ENCODE measurements at places on chromosomes 7 and 10. TPM values are rescaled to one million over a fixed set of nuclear protein-coding genes. Genes with fewer than 3 reads are reported as not detected.

DNA sequence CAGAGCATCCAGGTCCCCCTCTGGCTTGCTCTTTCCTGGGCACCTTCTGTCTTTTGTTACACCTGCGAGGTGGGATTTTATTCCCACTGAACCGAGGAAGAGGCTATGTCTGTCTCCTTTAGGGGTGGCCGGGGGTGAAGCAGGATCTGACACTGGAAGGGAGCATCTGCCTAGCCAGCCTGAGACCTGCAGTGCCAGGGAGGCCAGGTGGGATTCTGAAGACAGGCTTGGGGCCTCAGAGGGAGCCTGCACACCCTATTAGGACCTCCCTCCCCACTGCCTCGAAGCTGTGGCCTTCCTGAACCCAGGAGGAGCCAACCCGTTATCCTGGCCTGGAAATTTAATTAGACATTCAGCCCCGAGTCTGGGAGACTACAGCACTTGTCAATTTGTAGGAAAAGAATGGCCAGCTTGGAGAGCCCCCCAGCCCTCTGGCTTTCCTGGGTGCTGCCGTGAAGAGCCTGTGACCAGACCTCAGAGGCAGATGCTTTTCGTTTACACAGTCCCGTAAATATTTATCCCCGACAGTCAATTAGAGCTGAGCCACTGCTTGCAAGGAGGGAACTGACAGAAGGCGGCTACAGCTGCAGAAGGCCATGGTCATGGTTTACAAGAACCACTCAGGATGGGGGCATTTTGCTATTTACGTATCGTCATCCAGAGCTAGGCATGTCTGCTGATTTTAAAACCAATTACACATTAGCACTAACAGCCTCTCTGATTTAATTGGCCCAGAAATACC, 19.7 kb downstream of the CHAT start:
- DNase-seq, result no peak

DNA sequence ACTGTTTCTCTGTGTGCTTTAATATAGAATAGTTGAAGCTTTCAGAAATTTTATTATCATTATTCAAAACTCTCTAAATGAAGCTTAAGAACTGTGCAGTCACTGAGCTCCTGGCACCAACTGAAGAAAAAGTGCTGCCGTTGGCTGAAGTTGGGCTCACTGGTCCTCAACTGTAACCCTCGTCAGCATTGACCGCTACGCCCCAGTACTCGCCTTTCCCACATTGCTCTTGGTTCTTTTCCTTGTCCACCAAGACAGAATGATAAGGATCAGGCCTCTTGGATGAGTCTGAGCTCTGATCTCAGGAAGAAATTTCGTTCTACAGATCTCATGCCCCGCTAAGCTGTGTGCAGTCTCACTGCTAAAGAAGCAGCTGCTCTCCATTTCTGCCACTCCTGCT, 7.9 kb upstream of the TAF3 start:
- no peak for DNase-seq

DNA sequence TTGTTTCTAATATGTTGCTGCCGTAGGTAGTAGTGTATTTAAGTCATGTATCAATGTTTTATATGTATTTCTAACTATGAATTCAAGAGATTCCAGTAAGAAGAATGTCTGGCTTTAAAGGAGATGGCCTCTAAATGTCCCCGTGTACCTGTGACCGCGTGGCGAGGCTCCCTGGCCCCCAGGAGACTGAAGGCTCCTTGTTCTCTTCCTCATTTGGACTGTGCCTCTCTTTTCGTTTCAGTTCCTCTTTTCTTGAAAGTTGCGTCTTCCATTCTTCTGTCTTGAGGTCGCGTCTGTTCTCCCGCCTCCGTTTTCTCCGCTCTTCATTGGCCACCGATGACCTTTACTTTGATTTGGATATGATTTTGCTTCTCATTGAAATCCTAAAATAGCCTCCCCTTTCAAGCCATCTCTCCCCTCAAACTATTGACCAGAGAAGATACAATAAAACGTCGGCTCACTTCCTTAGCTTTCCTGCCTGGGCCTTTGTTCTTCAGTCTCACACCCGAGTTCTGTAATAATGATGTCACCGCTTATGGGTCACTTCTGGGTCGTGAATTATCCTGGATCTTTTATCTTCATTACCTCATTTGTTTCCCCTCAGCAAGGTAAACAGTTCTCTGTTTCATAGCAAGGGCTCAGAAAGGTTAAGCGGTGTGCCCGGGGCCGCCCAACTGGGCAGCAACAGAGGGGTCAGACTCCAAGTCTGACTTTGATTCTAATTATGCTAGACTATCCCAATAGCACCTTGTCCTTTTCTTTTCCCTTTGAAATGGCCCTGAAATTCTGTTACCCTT, 28.7 kb downstream of the WIPI2 start:
- no peak for DNase-seq

DNA sequence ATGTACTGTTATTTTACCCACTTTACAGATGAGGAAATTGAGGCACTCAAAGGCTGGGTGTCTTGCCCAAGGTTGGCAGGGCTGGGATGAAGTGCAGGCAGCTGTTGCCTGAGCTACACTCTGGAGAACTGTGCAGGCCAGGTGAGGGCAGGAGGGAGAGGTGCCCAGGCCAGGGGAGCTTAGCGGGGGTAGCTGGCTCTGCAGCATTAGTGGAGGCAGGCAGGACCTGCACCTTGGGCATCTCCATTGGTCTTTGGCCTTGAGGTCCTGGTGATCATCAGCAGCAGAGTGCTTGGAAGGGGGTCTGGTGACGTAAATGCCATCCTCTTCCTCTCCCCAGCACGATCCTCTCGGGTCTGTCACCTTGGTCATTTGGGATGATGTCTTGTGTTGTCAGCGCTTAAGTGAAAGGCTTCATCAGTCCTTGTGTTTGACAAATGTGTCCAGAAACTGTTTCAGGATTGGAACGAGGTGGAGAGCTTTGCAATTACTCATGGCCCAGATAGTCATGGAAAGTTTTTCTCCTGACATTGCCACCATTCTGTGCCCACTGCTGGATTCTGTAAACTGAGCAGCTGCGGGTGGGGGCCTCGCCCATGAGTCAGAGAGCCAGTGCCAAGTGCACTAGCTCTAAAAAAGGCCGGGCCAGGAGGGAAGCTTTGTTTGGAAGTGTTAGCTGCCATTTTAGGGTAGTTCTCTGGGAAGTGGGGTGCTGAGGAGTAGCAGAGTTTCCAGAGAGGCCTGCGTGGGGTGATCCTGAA, 47.6 kb downstream of the TSPAN15 start:
- DNase-seq, result peak; percentile 21

The PPP1R9A gene
- total RNA-seq, result 1.2 TPM

The EPO gene
- total RNA-seq, result 6.4 TPM

- DNase-seq, result no peak
Measured at GRCh38 chr10:99325281-99325680, 3.9 kb upstream of the CNNM1 start.

The AKR1C1 gene
- 379 TPM for total RNA-seq

The ERVW-1 gene
- total RNA-seq, result not detected

GRCh38 chr7:33757563-33758165, 147.7 kb upstream of the BMPER start:
- DNase-seq, result no peak

The AKR1D1 gene
- total RNA-seq, result 206 TPM

DNA sequence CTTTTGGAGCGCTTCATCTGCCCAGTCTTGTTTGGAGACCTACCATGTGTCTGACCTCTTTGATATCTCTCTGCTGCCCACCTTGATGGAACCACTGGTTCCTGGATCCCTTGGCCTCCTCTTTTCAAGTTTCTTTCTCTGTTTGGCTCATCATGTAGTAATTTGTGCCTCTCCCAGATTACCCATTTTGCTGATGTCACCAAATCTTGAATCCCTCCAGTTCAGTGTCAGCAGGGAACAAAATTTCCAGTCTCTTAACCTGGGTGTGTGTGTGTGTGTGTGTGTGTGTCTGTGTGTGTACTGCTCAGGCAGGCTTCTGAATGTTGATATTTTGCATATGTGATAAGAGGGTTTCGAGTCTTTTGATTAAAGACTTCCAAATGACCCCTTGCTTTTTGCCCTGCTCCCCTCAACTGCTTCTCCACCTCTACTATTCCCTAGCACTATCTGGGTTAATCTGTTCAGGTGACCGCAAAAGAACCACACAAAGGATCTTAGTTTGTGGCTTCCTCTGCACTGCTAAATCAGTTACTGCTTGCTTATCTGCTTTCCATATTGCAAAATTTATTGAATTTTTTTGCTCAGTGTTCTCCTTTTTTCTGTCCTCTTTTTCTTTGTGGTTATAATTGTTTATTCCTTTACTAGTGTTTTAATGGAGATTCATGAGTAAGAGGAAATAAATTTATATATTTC, 25.7 kb downstream of the MYO3A start:
- no peak for DNase-seq

- DNase-seq, result peak; percentile 89
Measured at GRCh38 chr7:130894146-130894908, 160.3 kb upstream of the KLF14 start.

DNA sequence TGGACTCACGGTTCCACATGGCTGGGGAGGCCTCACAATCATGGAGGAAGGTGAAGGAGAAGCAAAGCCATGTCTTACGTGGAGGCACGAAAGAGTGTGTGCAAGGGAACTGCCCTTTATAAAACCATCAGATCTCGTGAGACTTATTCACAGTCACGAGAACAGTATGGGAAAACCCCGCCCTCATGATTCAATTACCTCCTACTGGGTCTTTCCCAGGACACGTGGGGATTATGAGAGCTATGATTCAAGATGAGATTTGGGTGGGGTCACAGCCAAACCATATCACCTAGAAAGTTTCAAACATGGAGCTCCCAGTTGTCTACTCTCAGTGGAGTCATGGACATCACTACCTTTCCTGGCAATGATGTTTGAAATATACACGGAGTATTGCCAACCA, 49.6 kb downstream of the CYCS start:
- no peak for DNase-seq

GRCh38 chr10:123134915-123135414, 805 bp upstream of the HMX3 start:
- no peak for DNase-seq

DNA sequence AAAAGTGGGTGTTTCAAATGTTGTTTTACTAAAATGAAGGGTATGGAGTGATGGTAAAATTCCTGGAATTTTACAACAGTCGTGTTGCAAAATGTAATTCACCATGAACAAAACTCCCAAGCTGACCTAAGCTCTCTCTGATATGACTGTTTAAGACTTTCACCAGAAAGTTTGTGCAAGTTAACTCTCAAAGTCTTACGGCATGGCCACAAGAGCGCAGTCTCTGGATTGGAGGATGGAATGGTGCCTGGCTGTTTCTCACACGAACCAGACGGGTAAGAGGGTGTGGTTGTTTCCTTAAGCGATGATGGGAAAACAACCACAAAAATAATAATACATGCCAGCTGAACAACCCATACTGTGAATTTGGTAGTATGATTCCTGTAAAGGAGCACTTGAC, 662.5 kb downstream of the KCNMA1 start:
- DNase-seq, result no peak

The TSPAN15 gene
- total RNA-seq, result 3.8 TPM

The STEAP1 gene
- 5.5 TPM for total RNA-seq

The UCN3 gene
- not detected for total RNA-seq

- DNase-seq, result peak; percentile 45
Measured at GRCh38 chr7:50685135-50686065, 97.3 kb downstream of the GRB10 start.

- DNase-seq, result no peak
Measured at GRCh38 chr10:92697663-92698511, 8.1 kb downstream of the HHEX start.

The FAM107B gene
- 67.2 TPM for total RNA-seq

All from left lobe of liver (tissue), 2 donors.